ENCODE measurements at places on chromosomes 2 and 18. TPM values are rescaled to one million over a fixed set of nuclear protein-coding genes. Genes with fewer than 3 reads are reported as not detected.

MYL12A gene
- total RNA-seq: 571 TPM

AMER3 gene
- not detected for total RNA-seq

DNA sequence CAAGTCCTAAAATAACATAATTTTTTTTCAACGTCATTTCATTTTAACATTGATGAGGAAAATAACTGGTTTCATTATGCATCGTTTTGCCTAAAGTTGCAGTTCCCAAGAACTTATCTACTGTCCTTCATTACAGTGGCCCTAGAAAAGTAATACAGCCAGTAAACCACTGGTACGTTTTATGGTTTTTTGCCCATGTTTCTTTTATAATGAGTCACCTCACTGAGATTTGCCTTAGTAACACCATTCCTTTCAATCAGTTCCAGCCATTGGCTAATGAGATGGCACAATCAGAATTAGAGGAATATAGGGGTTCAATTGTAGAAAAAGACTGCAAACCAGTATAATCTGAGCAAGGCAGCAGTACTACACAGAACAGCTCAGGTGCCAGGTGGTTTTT is 422.6 kb upstream of the LYPD1 start:
- H3K27ac ChIP-seq: no peak overlapping the region
- no peak for DNase-seq
- no peaks in the 10 kb centered on the region for H3K36me3 ChIP-seq
- H3K4me3 ChIP-seq: no peak overlapping the region
- H3K27me3 ChIP-seq: no peaks in the 10 kb centered on the region

DNA sequence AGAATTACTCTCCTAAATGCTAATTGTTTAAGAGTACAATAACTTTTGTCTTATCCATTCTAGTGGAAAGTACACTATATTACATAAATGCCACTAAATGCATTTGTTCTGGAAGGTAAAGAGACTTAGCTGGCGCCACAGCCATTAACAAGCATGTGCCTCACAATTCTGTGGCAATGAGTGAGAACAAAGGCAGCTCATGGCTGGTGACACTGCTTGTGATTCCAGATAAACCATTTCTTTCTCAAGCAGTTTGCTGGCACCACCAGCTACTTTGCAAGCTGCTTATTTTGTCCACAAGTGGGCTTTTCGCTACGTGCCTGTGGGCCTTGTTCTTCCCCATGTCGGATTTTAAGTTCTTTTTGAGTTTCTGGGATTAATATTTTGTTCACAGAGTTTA is 147.6 kb upstream of the SMAD7 start:
- H3K4me1 ChIP-seq: no peaks in the 10 kb centered on the region
- H3K36me3 ChIP-seq: peaks cover 3% of the 10 kb centered on the region
- H3K4me3 ChIP-seq: no peak overlapping the region
- no peak overlapping the region for H3K27ac ChIP-seq
- no peaks in the 10 kb centered on the region for H3K27me3 ChIP-seq

DNA sequence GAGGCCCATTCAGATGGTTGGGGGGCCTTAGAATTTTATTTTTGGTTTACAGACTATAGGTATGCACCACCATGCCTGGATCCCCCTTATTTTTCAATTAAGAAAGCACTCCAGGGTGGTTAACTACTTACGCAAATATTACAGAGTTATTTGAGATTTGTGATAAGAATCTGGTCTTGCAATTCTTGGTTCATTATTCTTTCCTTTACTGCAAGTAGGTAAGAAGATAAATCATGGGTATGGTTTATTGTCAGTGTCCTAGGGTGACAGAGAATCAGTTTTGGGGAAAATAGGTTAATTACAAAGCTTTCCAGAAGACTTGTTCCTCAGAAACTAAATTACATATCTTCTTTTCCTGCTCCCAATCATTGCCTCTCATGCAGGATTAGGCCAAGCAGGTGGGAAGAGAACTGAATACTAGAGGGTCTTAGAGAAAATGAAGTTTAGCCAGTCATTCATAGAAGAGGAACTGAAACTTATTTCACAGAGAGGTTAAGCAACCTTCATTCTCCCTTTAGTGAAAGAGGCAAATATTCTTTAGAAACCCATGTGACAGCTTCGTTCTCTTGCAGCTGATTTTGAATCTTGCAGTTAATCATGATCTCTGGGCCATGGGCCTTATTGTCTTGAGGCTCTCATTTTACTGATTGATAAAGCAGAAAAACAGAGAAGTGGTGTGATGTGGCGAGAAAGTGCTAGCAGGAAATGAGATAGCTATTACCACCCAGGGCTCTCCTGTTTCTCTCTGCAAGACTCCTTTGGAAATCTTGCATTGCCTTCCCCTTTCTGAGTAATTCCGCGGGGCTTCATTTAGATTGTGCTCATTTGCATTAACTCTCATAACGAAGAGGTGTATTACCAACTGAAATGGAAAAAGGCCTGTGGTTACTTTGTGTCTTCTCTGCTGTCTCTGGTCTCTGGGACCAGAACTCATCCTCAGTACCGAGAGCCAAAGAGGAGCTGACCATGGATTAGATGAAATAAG is 44.8 kb upstream of the ARHGAP25 start:
- no peaks in the 10 kb centered on the region for H3K36me3 ChIP-seq
- H3K4me1 ChIP-seq: peaks cover 4% of the 10 kb centered on the region
- DNase-seq: no peak
